ENCODE measurements at places on chromosomes 5 and 9. TPM values are rescaled to one million over a fixed set of nuclear protein-coding genes. Genes with fewer than 3 reads are reported as not detected.

DNA sequence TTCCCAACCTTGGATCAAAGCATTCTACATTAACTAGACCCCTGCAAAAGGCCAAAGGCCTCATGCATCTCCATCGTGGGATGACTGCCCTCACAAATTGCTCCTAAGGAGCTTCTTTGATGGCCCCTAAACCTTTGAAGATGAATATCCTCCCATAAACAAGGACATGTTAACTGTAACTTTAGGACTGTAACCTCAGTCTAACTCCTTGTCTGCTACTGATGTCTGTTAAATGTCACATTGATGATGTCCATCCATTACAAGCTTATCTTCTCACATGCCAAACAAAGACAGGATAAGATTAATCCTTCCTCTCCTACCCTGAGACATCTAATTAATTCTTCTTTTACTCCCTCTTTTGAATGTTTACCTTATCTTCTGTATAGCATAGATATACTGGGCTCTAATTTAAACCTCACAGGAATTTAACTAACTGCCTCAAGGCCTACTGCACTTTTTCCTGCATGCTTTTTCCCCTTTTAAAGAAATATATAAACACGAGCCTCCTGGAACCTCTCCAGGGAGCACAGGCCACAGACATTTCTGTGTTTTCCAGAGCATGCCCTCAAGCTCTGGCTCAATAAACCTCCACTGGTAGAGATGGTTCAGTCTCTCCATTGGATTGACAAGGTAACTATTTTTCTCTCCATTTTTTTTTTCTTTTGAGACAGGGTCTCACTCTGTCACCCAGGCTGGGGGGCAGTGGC is 90.6 kb upstream of the SLC25A48 start:
- no peak for DNase-seq

- DNase-seq: no peak
Observed at GRCh38 chr5:87787625-87788256, 375.0 kb upstream of the CCNH start.

- DNase-seq: no peak
Observed at GRCh38 chr5:96692441-96692840, 30.3 kb downstream of the CAST start.

STPG3 gene
- 34.1 TPM for total RNA-seq

MELK gene
- 18.8 TPM for total RNA-seq

GRCh38 chr5:81786496-81786895 is 35.6 kb upstream of the SSBP2 start:
- DNase-seq: no peak

ANKRD20A1 gene
- total RNA-seq: 56.7 TPM

DIRAS2 gene
- not detected for total RNA-seq

TMEM167A gene
- total RNA-seq: 34.7 TPM

REEP2 gene
- total RNA-seq: 15.7 TPM

SHOC1 gene
- total RNA-seq: 25.9 TPM

PRR16 gene
- total RNA-seq: 1.5 TPM

GRCh38 chr9:68428481-68428880 is 72.1 kb downstream of the PGM5 start:
- DNase-seq: no peak

DNA sequence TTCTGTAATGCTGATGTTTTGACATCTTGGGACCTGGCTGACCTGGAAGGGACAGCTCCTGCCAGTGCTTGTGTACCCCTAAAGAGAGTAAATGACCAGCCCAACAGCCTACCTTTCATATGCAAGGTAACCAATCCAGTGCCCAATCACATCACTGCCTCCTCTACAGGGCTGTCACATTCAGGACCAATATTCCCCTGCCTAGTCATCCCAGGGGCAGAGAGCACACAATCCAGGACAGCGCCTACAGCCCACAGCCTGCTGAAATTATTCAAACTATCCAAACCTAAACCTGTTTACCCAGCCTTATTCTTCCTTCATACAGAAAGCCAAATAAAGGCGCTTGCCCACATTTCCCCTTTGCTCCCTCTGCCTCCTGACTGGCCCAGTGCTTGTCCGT is 284.1 kb downstream of the CTNND2 start:
- DNase-seq: no peak

DNA sequence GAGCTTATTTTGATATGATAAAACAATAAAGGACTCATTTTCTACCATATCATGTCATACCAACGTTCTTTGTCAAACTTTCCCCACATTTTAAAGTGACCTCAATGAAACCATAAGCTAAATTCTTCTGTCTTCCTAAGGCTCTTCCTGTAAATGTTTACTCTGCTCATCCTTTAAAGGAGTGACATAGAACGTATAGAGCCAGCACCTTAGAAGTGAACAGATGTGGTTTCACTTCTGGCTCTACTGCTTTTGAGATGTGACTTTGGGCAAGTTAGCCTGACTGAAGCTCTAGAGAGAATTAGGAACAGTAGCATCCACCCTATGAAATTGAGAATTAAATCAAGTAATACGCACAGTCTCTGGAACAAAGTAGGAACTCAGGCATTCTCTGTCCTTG is 24.1 kb downstream of the SAR1B start:
- DNase-seq: no peak

LAMC3 gene
- total RNA-seq: 136 TPM

- no peak for DNase-seq
Observed at GRCh38 chr5:403995-404394, 39.0 kb upstream of the EXOC3 start.

DNA sequence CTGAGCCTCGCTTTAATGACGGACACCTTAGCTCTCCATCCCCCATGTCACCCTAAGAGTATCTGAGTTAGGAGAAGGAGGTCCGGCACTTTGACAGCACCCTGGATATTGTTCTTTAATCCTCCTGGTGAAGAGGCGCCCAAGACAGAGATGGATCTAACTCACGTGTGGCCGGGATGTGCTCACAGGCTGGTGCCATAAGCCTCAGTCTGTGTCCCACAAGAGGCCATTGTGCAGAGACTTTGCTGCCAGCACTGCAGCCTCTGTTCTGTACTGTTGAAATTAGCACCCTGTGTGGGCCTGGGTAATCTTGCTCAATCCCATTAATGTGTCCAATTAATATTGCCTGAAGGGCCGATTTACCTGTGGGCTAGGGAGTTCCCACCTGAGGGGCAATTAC is 37.7 kb downstream of the NXNL2 start:
- no peak for DNase-seq

DNA sequence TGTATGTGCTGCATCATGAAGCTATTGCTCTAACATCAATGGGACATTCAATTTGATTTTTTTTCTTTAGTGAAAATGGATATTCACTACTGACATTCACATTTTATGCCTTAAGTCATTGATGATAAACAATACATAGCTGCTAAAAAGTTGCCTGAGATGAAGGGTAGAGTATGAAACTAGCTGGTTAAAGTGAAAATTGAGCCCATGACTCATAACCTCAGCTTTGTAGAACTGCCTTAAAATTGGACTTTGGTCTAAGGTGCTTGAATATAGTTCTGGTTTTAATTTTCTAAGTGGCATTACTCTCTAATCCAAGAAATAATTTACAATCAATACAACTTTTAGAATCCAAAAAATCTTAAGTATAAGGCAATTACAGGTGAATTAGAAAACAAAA is 740.4 kb upstream of the RIOK2 start:
- DNase-seq: no peak

- no peak for DNase-seq
Observed at GRCh38 chr9:752681-753200, 88.8 kb upstream of the DMRT1 start.

GRCh38 chr5:88954511-88954910 is 71.5 kb upstream of the MEF2C start:
- no peak for DNase-seq

APC gene
- 39.4 TPM for total RNA-seq

DNA sequence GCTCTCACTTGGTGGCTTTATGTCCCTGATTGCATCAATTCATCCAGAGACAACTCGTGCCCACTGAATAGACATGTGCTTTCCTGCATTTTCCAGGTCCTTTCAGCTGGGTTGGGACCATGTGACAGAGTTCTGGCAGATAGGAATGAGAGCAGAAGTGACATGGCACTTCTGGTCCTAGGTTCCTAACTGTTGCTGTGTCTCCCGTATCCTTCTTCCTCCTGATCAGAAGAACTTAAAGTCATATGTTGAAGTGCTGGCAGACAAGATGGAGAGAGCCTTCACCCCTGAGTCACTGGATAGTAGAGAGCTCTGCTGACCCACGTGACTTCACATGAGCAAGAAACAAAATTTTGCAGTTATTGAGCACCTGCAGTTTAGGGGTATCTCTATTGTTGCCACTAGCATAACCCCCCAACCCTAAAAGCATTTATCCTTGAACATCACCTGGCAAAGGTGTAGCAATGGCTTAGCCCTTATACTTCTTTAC is 80.0 kb downstream of the NREP start:
- no peak for DNase-seq

NOTCH1 gene
- 32.4 TPM for total RNA-seq

DNA sequence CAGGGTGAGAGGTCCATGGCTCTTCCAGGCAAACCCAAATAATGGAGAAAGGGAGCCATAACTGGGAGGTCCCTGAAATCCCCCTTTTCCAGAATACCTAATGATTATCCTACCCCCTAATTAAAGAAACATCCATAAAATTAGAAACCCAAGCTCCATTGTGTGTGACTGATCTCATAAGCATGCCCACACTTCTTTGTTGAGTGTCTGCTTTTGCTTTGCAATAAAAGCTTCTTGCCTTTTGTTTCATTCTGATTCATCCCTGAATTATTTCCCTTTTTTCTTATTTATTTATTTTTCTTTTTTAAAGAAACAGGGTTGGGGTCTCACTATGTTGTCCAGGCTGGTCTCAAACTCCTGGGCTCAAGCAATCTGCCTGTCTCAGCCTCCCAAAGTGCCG is 33.1 kb downstream of the BTF3 start:
- no peak for DNase-seq

PCDHA10 gene
- 4.4 TPM for total RNA-seq

- peak; percentile 28 for DNase-seq
Observed at GRCh38 chr5:166845044-166845443, 1446.4 kb upstream of the WWC1 start.

IL13 gene
- total RNA-seq: 25.0 TPM

GRCh38 chr5:111685969-111686368 is 71.0 kb downstream of the NREP start:
- no peak for DNase-seq

DNA sequence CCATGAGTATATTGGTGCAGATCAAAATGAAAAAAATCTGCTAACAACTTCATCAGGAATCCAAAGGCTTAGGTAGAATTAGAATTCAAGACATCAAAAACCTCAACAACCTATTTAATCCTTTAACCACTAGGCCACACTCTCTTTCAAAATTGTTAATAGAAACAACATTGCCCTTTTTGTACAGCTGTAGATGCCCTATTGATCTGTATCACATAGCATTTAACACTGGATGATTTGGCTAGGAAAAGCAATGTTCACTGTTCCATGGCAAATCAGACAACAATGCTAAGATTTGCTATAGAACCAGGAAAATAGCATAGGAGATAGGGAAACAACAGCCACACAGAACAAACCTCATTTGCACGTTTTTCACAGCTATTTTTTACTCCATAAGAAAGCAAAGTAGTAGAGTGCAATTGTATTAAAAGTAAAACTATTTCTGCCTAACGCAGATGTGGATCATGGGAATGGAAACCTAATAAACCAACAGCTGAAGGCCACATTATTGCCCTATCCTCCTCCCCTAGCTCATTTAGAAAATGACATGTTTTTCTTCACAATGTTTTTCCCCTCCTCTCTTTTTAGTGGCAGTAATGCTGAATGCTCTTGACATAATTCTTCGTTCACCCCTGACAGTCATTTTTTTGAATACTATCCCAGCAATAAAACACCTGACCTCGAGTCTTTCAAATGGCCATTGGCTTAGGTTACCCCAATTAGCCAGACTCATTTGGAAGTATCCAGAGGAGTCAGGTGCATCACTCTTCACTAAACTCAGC is 373.0 kb upstream of the CCNH start:
- no peak for DNase-seq

GRCh38 chr5:159928122-159928909 is 12.0 kb downstream of the ADRA1B start:
- DNase-seq: no peak

SHISAL2B gene
- total RNA-seq: 1.0 TPM

DNA sequence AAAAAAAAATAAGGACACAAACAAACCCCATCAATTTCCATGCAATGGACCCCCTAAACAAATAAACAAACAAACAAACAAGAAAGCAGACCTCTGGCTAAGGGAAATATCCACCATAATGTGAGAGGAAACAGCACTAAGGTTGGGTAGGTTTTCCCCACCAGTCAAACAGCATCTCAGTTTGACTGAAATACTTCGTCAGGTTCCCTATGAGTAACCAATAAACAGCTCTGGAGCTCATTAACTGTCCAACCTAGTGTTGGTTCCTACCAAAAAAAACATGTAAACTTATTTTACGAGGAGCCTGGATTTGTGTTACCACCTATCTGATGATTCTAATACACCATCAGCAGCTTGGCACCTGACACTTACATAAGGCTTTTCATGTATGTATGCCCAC is 198.5 kb upstream of the TARS1 start:
- no peak for DNase-seq

GRCh38 chr9:113221800-113222481 is 597 bp downstream of the SLC31A1 start:
- no peak for DNase-seq

DNA sequence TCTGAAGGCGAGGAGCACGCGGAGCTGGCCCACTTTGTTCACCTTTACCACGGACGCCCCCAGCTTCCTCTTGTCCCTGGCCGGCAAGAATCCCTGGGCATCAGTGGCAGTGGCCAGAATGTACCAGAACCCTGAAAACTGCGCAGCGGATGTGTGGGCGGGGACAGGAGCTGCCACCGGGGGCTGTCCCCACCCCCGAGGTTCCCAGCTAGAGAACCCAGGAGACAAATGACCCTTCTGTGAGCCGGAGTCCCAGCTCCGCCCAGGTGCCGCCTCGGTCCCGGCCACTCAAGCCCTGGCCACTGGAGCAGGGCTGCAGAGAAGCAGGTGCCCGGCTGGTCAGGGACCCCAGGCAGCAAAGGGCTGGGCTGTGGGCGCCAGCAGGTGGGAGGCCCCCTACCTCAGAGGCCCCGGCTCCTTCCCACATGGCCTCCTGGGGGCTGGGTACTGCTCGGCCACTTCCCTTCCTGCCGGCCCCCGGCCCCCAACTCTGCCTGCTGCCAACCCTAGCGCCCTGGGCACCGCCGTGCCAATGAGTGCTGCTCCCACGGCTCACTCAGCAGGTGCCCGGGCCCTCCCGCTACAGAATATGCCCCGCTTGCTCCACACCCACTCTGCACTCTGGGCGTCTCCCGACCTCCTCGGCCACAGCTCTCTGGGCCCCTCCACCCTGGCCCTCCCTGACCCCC is 713 bp downstream of the LCN10 start:
- no peak for DNase-seq

NEUROG1 gene
- not detected for total RNA-seq

GRCh38 chr5:73892806-73893205 is 266.8 kb downstream of the ARHGEF28 start:
- no peak for DNase-seq

DNA sequence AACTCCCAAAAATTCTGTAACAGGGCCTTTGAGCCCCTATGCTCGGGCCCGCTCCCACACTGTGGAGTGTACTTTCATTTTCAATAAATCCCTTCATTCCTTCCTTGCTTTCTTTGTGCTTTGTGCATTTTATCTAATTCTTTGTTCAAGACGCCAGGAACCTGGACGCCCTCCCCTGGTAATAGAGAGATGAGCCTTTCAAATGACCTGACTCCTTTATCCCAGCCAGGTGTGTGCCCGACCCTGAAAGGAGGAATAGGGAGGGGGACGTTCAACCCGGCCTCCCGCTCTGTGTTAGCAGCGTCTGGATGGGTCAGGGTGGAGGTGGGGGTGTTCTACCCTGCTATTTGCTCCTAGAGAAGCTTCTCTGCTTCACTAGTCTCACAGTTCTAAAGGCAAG is 53.9 kb downstream of the FXN start:
- DNase-seq: no peak

- DNase-seq: no peak
Observed at GRCh38 chr5:156254196-156254595, 72.8 kb upstream of the SGCD start.
